ENCODE measurements at places on chromosomes 3 and 15.

DNA sequence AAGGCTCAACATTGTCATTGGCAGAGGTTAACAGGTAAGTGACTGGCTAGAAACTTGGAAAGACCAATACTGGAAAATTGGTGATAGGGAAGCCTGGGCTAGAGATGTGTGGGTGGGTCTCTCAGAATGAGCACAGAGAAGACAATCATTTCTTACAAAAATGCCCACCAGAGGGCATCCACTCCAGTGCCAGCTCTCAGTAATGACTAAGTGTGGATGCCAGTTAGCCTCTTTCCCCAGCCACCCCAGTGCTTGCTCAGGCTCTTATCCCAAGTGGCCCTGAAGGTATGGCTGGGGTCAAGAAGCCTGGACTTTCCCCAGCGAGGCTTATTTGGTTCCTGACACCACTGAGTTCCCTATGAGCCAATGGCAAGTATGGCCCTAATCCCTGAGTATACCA, 115.9 kb upstream of the ST8SIA2 start:
- no peak for DNase-seq

GRCh38 chr3:141863491-141863890, 13.0 kb upstream of the ATP1B3 start:
- DNase-seq = no peak

GRCh38 chr3:139808201-139808600, 126.8 kb upstream of the CLSTN2 start:
- no peak for DNase-seq

DNA sequence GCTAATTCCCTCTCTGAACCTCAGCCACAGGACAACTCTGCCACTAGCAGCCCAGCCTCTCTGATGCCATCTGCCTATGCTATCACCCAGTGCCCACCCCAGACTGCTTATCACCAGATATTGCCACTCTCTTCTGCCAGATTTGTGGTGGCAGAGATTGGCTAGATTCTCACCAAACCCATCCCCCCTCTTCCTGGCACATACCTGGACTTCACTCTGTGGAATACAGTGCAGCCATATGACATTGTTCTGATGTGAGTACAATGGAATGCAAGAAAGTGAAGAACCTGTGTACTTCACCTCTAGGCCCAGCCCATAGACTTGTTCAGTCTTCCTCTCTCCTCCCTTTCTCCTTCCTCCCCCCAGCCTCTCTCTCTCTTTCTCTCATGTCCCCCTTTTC, 46.9 kb upstream of the NTRK3 start:
- DNase-seq = no peak

- DNase-seq = no peak
Measured at GRCh38 chr15:98555173-98555515, 93.2 kb upstream of the IGF1R start.

- DNase-seq = no peak
Measured at GRCh38 chr15:97654481-97655076, 305.9 kb upstream of the ARRDC4 start.

DNA sequence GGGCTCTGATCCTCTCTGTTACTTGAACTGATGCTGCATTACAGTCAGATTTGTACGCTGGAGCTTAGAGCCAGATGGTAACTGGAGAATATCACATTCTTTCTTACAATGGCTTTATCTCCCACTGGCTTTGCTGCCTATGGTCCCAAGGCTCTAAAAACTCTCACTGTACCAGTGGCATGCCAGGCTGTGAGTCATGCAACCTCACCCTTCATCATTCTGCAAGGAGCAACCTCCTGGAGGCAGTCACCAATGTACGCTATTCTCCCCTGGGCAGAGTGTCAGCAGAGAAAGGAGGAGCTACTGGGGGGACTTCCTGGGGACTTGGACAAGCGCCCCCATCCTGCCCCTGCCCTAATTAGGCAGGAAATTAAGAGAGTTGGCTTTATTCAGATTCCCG, 97.9 kb upstream of the EIF1B start:
- no peak for DNase-seq

DNA sequence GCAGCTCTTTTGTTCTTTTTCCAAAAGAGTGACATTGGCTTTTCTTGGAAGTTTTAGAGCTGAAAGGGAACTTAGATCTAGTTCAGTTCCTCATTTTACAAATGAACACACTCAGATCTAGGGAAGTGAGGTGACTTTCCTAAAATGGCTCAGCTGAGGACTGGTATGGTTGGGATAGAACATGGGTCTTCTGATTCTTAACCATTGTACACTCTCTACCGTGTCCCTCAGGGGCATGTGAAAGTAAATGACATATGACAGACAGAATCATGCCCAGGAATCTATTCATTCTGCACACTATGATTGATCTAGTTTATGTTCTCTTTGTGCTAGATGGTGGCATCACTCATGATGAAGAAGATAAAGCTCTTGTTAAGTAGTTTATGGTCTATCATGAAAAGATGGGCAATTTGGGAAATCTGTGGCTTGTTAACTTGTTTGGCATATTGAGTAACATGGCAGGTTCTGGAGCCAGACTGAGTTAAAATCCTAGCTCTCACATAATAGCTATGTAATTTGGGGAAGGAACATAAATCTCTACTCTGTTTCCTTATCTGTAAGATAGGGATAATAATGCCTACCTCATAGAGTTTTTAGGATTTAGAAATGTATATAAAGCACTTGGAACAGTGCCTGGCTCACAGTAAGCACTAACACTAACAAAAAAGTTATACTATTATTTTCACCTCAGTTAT, 30.9 kb downstream of the UBE2E1 start:
- no peak for DNase-seq

DNA sequence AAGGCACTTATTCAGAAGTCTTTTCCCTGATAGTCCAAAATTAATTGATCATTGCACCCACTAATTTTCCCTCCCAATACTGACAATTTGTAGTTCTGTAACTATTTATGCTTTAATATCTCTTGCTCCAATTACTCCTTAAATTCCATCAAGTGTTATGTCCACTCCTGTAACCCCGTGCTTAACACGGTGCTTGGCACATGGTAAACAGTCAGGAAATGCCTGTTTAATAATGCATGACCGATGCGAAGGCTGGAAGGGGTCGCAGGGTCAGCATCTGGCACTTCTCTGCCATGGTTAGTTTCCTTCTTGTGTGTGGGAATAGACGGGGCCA, 553 bp upstream of the SEC22A start:
- DNase-seq = no peak

DNA sequence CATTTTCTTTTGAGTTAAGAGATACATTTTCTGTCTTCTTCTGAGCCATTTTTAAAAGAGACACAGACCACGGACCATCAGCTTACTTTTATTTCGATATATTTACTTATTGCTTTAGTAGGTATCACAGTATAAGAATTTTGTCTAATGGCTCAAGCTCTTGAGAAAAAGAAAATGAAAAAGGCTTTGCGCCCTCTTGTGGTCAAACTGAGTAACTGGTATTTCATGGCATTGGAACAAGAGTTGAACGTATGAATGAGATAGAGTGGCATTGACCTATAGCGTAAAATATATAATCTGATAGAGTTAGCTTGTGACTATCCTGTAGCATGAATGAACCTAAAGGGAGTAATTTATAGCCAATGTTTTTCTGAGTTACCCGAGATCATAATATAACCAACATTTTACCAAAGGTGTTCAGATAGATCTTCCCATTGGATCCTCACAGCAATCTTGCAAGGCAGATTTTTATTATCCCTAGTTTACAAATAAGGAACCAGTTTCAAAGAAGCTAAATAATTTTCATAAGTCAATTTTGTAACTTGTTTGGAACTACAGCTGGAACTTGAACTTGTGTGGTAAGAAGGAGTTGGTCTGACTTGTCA, 154.6 kb downstream of the POLR2M start:
- DNase-seq = peak; percentile 32

DNA sequence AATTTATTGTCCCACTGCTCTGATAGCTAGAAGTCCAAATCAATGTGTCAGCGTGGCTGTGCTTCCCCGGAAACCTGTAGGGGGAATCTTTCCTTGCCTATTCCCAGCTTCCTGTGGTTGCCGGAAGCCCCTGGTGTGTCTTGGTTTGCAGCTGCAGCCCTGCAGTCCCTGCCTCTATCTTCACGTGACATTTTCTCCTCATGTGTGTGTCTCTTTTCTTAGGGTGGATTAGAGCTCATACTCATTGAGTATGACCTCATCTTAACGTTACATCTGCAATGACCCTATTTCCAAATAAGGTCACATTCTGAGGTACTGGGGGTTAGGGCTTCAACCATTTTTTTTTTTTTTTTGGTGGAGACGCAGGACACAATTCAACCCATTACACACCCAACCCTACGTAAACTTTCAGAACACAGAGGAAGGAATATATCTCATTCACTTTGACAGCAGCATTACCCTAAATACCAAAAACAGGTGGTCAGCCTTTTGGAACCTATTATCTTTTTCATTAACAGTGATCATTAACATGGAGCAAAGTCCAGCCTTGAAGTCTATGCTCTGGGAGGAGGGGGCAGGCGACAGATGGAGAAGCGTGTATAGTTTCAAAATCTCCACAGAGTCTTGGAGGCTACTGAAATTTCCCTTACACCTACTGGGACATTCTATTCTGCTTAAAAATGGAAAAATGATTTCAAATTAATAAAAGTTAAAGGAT, 88.6 kb downstream of the RYK start:
- DNase-seq = no peak

DNA sequence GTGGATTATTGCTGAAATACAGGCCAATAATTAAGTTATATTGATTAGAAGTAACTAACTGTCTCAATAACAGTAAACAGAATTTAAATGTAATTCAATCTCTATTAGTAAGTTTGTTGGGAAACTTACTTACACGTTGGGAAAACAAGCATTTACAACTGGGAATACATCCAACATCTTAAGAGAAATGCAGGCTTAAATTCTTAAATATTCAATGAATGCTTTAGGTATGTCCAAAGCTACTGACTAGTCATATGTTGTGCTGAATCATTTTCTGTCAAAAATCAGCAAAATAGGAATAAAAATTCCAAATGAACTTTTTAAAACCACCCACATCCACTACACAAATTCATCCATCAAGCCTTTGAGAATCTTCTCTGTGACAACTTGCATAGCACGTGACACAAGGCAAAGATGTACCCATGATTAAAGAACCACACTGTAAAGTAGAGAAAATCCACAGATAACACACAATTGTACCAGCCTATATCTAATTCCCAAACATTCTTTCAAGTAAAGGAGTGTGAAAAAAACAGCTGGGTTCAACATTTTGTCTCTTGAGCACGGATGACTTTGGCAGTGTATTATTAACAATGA, 60.0 kb downstream of the NMNAT3 start:
- DNase-seq = no peak

- no peak for DNase-seq
Measured at GRCh38 chr15:40500568-40501330, 30.0 kb downstream of the CHST14 start.

- DNase-seq = no peak
Measured at GRCh38 chr15:89116404-89116803, 28.1 kb downstream of the ABHD2 start.

- DNase-seq = no peak
Measured at GRCh38 chr3:128485282-128486204, 7.5 kb downstream of the GATA2 start.

DNA sequence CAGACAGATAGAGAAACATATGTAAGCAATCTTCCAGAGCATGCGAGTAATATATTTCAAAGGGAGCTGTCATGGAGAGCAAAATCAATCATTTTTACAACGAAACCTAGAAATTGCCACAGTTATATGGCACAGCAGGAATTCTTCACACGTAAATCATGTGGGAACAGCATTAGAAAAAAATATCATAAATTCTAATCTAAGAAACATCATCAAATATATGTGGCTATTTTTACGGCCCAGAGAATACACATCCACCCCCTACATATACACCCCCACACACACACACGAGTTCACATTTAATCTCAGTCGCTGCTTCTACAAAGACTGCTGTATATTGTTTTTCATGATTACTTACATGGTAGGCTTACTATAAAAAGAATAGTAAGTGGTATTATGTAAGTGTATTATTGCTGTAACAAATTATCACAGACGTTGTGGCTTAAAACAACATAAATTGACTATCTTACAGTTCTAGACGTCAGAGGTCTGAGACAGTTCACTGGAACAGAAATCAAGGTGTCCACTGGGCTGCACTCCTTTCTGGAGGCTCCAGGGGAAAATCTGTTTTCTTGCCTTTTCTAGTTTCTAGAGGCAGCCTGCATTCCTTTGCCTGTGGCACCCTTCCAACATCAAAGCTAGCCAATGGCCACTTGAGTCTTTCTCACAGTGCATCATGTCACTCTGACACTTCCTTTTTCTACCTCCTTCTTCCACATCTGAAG, 363.3 kb downstream of the ULK4 start:
- no peak for DNase-seq

DNA sequence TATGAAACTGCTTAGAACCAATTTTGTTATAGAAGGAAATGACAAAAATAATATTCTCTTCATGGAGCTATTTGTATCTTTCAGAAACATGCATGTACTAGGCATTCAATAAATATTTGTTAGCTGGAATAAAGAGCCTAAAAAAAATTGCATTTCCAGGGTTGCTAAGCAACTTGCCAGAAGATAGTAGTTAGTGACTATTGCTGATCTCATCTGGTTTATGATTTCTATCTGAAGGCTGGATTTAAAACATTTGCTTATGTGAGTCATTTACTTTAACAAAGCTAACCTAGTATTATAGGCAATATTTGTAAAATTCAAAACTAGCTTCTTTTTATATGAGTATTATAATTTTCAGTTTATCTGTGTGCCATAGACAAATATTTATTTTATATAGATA, 78.3 kb downstream of the NAALADL2 start:
- DNase-seq = no peak

DNA sequence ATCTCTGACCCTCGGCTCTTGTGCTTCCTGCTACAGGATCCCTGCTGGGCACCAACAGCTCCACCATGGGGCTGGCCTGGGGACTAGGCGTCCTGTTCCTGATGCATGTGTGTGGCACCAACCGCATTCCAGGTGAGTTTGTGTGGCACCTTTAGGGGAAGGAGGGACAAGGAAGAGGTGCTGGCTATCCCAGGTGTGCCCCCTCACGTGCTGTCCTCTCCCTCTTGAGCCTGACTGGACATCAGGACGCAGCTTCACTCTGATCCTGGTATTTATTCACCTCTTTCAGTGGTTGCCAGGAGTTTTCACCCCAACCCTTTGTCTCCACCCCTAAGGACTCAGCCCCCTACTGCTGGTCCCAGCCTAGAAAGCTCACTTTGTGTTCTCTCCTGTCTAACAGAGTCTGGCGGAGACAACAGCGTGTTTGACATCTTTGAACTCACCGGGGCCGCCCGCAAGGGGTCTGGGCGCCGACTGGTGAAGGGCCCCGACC, 960 bp downstream of the THBS1 start:
- DNase-seq = no peak

DNA sequence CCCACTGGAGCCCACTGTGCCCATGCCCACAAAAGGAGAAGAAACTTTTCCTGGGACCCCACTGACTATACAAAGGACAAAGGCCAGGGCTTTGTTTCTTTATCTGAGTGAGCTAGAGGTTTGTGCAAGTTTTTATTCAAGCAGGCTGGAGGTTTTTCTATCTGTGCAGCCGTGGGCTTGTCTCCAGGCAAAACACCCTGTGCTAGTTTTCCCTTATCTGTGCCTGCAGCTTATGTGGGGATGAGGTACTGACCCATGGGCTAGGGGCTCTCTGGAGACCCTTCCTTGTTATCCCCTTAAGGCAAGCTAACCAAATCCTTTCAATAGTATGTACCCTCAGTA, 545.5 kb downstream of the ZPLD1 start:
- no peak for DNase-seq

Data from Panc1 (cell line).